Effector memory CD4-positive, alpha-beta T cell (primary cell): ENCODE measurements at places on chromosomes 5 and 9.

DNA sequence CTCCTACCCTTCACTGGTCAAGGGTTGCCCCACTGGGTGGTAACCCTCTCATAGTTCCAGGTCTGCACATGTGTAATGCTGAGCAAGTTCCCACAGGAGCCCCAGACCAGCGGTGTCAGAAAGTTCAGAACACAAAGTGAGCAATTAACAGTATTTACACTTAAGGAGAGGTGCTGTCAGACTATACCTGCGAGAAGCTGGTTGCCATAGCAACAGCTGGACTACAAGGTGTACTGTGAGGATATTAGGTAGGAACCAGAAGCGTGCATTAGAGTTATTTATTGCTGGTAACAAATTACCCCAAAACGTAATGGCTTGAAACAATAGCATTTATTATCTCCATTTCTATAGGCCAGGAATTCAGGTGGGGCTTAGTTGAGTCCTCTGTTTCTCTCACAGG is 317.0 kb upstream of the RPS23 start:
- DNase-seq, result no peak

DNA sequence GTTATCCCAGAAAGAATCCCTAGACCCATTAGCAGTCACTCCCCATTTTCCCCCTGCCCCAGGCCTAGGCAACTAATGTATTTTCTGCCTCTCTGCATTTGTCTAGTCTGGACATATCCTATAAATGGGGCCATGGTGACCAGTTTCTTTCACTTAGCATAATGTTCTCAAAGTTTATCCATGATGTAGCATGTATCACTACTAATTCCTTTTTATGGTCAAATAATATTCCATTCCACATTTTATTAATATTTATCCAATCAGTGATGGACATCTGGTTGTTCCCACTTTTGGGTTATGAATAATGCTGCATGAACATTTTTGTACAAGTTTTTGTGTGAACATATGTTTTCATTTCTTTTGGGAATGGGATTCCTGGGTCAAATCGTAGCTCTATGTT is 1.5 kb downstream of the FCHO2 start:
- no peak for DNase-seq

GRCh38 chr5:163163858-163164257 is 273.5 kb upstream of the CCNG1 start:
- no peak for DNase-seq

- no peak for DNase-seq
Measured at GRCh38 chr5:67774267-67774552, 441.3 kb upstream of the PIK3R1 start.

- DNase-seq, result no peak
Measured at GRCh38 chr5:28766565-28767158, 1728.3 kb upstream of the CDH9 start.

GRCh38 chr9:135906291-135907005 is 898 bp downstream of the CAMSAP1 start:
- DNase-seq, result no peak

- DNase-seq, result no peak
Measured at GRCh38 chr9:27126670-27127069, 17.6 kb downstream of the TEK start.

GRCh38 chr5:114500756-114501155 is 138.9 kb downstream of the KCNN2 start:
- no peak for DNase-seq

GRCh38 chr5:178421699-178422399 is 168.3 kb downstream of the COL23A1 start:
- DNase-seq, result no peak

DNA sequence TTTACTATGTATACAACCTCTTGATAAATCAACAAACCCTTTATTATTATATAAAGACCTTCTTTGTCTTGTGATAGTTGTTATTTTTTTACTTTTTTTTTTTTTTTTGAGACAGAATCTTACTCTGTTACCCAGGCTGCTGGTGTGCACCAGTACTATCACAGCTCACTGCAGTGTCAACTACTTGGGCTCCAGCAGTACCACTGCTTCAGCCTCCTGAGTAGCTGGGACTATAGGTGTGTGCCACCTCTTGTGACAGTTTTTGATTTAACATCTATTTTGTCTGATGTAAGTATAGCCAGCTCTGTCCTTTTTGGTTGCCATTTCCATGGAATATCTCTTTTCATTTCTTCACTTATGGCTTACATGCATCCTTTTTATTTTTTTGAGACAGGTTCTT is 42.6 kb downstream of the CREBRF start:
- DNase-seq, result no peak

- no peak for DNase-seq
Measured at GRCh38 chr5:18749763-18750162, 1115.5 kb downstream of the TAF11L14 start.

DNA sequence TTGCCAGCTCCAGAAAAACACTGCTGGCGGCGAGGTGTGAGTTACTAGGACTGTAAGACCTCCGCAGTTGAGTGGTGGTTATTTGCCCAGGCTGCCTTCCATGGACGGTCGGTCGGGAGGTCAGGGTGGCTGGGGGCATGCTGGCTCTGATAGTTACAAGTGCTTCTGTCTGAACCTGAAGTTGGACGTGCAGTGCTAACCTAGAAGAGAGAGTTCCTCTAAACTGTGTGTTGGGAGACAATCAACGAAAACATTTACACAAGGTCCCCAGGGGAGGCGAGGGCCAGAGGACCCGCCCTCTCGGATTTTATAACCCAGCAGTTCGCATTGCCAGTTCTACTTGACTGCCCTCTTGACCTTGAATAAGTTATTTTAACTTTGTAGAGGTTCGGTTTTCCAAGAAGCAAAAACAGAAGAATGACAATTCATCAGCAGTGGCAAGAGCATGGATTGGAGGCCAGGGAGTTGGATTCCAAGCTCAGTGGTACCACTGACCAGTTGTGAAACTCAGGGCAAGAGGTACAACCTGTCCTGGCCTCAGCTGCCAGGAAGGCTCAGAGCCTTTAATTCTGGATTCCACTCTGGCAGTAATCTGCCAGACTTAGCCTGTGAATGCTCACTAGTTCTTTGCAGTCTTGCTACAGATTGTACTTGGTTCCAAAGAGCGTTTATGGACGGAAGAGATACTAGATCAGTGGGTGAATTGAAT is 28.7 kb upstream of the PDE8B start:
- DNase-seq, result no peak

- DNase-seq, result no peak
Measured at GRCh38 chr5:173729079-173729765, 112.8 kb upstream of the BOD1 start.

DNA sequence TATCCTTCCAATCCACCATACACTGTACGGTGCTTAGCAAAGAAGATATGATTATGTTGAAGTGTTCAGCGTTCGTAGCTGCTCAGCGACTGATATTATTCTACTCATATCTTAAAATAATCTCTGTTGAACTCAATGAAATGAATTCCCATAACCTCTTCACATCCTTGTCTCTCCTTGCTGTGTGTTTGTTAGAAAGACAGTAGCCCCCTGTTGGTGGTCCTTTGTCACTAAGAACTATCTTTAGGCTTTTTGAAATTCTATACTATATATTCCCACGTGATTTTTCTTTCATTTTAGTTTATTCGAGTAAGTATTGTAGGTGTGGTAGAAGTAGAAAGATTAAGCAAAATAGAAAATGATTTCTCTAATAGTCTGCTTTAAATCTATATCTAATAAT is 762.8 kb upstream of the WWC1 start:
- no peak for DNase-seq

GRCh38 chr5:119896826-119897536 is 267.6 kb downstream of the FAM170A start:
- no peak for DNase-seq

DNA sequence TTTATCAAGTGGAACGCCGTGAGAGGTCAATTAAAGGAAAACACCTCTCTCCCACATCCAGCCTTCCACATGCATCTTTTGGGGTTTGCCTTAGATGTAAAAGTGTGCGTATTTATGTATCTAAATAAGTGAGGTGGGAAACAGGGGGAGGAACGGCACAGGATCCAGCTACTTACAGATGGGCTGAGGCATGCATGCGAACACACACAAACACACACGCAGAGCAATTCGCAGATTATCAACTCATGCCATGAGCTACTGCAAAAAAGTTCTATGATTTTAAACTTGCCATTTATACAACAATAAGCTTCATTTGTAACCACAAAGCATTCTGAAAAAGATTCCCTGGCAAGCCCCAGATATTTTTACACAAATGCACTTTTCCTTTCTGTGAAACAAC is 242.1 kb downstream of the BNC2 start:
- DNase-seq, result no peak

- DNase-seq, result no peak
Measured at GRCh38 chr5:53360811-53361210, 119.6 kb upstream of the FST start.

DNA sequence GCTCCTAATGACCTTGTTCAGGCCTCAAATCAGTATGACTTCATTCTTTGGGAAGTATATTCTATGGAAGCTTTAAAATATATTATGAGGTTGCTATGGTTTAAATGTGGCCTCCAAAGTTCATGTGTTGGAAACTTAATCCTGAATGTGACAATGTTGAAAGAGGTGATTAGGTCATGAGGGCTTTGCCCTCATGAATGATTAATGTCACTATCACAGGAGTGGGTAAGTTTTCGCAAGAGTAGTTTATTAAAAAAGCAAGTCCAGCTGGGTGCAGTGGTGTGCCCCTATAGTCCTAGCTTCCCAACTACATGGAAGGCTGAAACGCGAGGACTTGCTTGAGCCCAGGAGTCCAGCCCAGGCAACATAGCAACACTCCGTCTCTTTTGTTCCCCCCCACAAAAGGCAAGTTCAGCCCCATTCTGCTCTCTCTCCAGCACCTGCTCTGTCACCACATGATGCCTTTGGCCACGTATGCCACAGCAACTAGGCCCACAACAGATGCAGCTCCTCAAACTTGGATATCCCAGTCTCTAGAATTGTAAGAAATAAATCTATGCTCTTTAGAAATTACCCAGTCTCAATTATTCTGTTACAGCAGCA is 105.3 kb downstream of the SIL1 start:
- DNase-seq, result no peak

DNA sequence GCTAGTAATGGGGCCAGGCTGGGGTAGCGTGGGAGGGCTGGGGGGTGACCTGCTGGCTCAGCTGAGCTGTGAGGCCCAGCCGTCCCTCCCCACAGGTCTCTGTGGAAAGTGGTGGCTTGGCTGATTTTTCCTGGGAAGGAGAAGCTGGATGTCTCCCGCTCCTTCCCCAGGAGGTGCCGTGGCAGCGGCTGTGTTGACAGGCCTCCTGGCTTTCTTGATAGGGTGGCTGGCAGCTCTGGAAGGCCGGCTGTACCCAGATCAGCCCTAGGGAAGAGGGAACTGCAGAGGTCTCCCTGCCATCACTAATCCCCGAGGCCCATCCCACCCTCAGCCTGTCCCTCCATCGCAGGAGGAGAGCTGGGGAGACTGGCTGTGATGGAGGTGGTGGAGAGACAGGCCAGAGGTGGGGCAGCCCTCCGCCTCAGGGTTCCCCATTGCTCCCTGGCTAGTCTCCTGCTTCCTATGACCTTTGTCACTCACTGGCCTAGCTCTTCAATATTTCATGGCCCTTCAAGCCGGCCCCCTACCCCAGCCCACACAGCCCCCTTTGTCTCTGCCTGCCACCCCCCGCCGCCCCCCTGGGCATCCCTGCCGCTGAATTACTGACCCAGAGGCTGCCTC is 6.8 kb downstream of the CXXC5 start:
- no peak for DNase-seq
